ENCODE measurements at places on chromosomes 12 and 14.
A peak's percentile ranks its signal among the peaks of the same experiment; 100 is the strongest.

DNA sequence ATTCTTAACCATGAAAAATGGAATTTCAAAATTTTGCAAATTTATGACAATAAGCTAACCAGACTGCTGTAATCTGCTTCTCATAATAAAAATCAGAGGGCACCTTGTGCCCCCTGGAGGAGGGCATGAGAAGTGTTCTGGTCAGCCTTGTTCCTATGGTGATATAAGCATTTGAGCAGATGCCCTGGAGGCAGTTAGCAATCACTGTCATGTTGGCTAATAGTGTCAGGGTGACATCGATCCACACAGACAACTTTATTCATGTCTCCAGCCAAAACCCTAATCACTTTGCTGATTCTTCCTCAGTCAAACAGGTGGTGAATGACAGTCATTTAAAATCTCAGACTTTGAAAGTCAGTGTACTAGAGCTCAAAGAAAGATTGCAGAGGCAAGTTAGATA is 943.0 kb downstream of the GALC start:
- no peak for DNase-seq

- DNase-seq = no peak
Observed at GRCh38 chr12:55711786-55712553, 3.9 kb upstream of the BLOC1S1 start.

DNA sequence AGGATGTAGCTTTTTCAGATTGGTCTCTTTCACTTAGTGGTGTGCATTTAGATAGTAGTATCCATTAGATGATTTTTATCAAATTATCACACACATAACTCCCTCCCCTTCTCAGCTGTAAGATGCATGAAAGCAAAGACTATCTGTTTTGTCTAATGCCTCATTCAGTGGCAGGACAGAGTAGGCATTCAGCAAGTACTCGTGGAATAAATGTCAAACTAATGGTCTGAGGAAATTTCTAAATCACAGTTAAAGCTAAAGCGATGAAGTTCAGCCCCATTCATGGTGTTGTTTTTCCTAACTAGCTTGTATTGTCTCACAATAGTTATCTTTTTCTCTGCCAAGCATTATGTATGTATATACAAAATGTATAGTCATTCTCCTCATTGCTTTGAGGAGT is 16.1 kb downstream of the CCNK start:
- DNase-seq = no peak

DNA sequence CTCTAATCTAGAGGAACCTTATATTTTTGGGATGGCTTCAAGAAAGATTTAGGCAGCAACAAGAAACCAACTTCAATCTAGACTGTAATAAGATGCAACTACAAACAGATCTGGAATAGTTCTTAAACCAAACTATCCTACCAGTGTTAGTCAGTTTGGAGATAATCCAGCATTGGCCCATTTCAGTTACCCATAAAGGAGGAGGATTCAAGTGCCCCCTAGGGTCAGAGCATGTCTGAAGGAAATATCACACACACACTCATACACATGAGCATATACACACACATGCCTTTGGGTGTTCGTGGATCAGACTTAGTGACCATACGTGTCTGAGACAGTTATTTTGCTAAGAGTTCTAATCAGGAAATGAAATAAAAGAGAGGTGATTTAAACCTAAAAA is 261.2 kb downstream of the ADAMTS20 start:
- DNase-seq = no peak

DNA sequence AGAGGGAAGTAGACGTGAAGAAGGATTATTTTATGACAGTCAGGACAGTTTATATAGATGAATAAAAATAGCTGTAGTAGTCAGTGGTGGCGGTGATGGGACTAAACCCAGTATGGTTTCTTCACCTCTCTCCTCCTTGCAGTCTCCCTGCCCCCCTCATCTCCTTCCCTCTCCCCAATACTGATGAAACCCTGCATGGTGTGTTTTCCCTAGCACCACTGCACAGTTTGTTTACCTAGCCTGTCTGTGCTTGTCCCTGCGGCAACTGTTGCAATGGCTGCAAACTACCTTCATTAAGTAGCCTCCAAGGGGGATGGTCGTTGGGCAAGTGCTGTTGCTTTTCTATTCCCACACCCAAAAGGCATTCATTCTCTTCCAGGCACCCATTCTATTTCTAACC is 14.7 kb downstream of the PCBP2 start:
- DNase-seq = no peak

DNA sequence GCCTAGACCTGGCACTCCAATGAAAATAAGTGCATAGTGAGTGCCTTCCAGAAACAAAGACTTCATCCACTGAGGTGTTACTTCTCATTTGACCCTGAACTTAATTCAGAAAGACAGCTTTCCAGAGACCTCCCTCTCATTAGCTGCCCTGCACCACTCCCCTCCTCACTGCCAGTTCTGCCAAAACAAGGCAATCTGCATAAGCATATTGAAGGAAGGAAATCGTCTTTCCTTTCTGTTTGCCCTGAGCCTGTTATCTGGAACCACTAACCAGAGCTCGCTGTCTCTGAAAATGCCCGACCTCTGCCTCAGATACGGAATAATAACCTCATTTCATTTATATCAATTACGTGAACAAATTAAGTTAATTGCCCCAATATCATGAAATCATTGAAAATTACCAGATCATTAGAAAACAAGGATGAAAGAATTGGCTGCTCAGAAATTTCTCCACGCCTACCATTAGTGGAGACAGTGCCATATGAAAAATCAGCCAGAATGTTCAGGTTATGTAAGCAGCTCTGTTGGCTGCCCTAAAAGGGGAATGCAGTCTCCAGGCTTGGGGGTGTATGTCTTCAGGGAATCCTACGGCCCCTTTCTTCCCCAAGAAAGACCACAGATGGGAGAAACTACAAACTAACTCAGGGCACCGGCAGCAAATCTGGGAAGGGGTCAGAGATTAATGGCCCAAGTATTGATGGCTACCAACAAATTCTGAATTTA is 149.9 kb upstream of the FKBP4 start:
- no peak for DNase-seq

DNA sequence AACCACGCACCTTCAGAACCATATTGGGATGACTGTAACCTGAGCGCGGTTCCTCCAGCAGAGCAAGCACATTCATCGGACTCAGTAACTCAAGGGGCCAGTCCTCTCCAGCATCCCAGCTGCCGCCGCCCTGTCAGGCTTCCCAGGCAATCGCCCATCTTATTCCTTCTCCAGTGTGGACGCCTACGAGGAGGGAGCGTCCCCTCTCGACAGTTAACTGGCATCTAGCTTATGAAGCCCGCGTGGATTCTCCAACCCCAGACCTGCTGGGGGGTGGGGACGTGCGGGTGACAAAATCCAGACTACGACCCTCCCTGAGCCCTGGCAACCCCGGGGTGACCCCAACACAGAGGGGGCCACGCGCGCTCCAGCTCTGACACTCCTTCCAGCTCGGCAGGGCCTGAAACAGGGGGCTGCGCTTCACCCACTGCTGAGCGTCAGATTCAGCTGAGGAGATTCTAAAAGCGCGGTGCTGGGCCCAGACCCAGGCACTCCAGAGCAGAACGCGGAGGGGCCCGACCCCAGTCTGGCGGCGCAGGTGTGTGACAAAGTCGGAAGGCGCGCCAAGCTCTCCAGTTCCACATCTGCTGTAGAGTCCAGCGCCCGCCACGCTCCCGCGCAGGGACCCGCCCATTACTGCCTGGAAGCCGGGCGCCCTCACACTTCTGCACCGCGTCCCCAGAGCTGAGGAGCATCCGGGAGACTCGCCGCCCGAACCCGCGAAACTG is 43.9 kb upstream of the ESR2 start:
- DNase-seq = no peak

DNA sequence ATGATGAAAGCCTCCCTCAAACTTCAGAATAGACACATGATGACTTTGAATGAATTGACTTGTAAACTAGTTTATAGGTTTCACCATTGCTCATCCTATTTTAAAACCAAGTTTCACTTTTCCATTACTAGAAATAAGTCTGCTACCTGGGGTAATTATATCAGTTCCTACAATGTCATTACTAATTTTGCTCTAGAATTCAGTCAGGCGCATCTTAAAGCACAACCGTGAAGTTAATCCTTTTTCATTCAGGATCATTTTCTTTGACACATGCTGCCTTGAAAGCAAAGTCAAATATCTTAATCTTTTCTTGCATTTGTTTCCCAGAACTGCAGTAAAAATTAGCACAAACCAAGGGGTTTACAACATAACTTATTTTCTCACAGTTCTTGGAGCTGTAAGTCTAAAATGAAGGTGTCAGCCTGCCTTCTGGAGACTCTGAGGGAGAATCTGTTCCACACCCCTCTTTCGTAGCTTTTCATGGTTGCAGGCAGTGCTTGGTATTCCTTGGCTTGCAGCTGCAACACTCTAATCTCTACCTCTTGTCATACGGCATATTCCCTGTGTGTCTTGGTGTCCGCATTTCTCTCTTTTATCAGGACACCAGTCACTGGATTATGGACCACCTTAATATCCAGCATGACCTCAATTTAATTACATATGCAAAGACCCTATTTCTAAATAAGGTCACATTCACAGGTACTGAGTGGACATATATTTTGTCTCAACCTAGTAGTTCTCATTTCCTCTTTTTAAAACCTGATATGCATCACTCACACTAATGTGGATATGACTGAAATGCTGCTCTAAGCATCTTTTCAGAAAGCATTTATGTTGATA is 114.3 kb upstream of the PDZRN4 start:
- no peak for DNase-seq

- DNase-seq = no peak
Observed at GRCh38 chr14:75539162-75539560, 16.9 kb downstream of the BATF start.

DNA sequence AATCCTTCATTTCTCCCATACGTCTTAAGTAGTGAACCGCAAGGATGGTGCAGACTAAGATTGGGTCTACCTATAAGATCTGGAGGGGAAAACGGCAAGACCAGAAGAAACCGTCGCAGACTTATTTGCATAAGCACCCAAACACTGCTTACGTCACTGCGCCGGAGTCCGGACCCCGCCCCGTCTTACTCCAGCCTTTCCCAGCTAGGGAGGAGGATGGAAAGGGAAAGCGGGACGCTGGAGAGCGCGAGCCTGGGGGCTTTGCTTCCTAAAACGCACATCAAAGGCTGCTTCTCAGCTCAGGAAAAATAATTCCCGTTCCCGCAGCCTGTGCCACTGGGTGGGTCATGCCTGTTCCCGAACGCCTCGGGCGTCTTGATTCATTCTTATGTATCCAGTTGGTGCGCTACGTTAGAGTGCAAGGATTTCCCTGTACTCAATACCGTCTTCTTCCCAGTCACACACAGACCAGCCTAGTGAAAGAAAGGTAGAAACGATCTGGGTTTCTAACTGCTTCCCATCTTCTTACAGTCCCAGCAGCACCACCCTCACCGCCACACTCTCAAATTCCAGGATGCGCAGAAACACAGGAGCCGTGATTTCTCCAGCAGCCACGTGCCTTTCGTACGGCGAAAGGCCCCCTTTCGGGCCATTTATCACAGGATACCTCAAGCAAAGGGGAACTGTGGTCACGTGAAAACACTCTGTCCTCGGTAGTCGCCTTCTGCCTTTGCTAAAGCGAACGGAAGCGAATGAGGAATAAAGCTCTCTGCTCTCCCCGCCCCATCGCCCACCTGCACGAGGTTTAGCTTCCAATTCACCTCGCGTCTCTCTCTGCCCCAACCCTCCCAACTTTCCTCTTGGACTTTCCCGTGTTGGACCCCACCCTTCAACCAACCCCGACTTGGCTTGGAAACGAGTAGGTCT is 1.1 kb downstream of the SLC6A15 start:
- DNase-seq = peak; percentile 22

DNA sequence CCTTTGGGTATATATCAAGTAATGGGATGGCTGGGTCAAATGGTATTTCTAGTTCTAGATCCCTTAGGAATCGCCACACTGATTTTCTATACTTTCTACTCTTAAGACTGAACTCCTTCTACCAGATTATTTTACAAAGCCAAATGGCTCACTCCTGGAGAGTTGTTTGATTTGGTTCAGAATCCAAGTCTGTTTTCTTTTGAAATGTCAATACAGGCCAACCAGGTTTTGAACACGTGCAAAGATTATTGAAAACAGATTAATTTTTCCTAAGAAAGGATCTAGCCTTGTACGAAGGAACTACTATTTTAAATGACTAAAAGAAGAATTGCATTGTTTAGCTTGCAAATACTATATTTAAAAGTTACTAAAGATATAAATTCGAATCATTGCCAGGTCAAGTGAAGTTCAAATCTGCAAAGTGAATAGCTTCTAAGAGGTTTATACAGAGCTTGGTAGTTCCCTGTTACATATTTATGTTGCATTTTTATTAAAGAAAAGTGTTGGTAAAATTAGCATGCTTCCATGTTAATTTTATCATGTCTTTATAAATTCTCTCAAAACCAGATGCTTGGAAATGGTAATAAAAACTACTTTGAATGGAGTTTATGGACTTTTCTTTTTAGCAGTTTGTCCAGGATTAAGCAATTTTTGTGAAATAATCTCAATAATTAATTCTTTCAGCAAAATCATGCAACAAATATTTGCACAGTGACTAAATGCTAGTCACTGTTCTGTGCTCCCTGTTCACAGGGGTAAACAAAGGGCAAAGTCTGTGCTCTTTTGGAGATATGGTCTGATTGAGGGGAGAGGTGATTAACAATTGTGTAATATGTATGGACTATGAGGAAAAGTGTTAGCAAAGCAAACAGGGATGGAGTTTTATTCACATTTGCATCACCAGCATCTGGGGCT is 38.9 kb downstream of the GPR65 start:
- no peak for DNase-seq

DNA sequence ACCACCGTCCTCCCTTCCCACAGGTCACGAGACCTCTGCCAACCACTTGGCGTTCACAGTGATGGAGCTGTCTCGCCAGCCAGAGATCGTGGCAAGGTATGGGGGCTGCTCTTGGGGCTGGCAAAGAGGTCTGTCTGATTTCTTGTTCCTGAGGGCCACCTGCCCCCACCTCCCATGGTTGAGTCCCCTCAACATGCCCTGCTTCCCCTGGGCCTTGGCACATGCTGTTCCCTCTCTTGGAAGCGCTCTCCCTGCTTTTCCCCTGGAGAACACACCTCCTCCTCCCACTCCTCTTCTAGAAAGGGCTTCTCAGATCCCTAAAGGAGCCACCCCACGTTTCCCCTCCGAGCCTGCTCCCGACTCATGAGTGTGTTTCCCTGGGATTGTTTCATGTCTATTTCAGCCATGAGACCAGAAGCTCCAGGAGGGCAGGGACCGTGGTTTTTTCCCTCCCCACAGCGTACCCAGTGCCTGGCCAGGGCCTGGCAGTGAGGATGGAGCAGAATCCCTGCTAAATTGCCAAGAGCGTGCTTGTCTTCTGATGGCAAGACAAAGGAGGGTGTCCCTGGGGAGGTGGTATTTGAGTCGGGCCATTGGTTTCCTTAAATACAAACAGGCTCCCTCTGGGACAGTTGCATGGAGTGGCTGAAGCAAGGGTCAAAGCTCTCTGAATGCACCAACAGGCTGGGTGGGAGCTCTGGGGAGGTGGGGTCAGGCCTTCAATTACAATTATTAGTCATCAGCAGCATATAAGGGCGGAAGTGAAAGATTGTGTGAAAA is 34.1 kb downstream of the CYP46A1 start:
- no peak for DNase-seq

- no peak for DNase-seq
Observed at GRCh38 chr12:26513363-26514043, 318.1 kb downstream of the SSPN start.

GRCh38 chr14:88196925-88197324 is 126.1 kb downstream of the KCNK10 start:
- no peak for DNase-seq

- no peak for DNase-seq
Observed at GRCh38 chr12:28610401-28611114, 420.3 kb downstream of the CCDC91 start.

- DNase-seq = no peak
Observed at GRCh38 chr12:56880125-56880992, 53.8 kb downstream of the SDR9C7 start.

GRCh38 chr14:72256055-72256454 is 323.8 kb downstream of the RGS6 start:
- DNase-seq = no peak

GRCh38 chr14:99468836-99469592 is 11.6 kb downstream of the SETD3 start:
- DNase-seq = no peak
